ENCODE measurements at places on chromosomes 12 and 14.

DNA sequence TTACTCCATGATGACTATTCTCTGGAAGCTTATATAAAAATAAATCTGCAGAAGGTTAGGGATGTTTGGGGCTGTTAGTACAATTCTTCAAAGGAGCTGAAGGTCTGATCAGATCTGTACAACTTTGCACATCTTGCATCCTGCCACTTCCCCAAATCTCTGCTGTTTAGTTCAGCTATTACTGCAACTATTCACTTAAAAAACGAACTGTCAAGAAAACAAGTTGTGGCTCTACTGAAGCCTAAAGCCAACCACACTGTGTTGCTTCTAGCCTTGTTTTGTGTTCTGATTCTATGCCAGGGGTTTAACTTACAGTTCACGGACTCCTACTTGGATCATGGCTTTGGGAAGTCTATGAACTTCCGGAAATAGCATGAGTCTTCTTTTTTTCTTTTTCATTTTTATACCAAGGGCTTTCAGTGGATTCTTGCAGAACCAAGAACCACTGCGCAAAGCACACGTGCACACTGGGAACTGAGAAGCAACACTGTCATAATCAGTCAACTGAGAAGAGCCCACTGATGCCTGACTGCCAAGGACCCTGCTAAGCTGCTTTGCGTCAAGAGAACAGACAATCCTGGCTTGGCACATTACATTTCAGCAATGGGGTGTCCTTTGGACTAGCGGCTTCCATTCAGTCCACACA lies 66.3 kb upstream of the EEA1 start:
- no peak for DNase-seq

- DNase-seq, result no peak
Measured at GRCh38 chr12:97936165-97936564, 473.6 kb downstream of the RMST start.

DNA sequence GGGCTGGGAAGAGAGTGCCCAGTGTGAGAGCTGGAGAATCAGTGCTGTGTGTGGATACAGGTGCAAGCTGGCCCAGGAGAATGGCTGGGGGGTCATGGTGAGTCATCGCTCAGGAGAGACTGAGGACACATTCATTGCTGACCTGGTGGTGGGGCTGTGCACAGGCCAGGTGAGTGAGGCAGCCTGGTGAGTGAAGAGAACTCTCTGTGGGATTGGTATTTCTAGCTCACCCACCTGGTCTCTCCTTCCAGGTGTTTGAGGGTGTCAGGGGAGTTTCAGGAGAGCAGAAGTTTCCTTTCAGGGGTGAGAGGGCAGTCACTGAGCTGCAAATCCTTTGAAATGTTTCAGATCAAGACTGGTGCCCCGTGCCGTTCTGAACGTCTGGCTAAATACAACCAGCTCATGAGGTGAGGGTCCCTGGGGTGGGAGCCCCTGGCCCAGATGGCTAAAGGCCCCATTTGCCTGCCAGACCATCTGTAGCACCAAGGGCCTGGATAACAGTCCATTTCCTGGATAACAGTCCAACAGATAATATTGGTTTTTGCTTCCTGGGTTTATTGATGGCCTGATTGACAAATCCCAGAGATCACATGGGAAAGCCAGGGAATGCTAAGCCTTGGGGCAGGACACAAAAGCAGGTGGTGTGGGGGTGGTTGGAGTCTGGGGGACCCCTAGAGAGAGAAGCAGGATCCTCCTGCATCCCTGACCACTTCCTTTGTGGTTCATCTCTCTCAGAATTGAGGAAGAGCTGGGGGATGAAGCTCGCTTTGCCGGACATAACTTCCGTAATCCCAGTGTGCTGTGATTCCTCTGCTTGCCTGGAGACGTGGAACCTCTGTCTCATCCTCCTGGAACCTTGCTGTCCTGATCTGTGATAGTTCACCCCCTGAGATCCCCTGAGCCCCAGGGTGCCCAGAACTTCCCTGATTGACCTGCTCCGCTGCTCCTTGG lies 5.5 kb upstream of the ATN1 start:
- no peak for DNase-seq

- no peak for DNase-seq
Measured at GRCh38 chr14:101227611-101228594, 324.4 kb upstream of the RTL1 start.

DNA sequence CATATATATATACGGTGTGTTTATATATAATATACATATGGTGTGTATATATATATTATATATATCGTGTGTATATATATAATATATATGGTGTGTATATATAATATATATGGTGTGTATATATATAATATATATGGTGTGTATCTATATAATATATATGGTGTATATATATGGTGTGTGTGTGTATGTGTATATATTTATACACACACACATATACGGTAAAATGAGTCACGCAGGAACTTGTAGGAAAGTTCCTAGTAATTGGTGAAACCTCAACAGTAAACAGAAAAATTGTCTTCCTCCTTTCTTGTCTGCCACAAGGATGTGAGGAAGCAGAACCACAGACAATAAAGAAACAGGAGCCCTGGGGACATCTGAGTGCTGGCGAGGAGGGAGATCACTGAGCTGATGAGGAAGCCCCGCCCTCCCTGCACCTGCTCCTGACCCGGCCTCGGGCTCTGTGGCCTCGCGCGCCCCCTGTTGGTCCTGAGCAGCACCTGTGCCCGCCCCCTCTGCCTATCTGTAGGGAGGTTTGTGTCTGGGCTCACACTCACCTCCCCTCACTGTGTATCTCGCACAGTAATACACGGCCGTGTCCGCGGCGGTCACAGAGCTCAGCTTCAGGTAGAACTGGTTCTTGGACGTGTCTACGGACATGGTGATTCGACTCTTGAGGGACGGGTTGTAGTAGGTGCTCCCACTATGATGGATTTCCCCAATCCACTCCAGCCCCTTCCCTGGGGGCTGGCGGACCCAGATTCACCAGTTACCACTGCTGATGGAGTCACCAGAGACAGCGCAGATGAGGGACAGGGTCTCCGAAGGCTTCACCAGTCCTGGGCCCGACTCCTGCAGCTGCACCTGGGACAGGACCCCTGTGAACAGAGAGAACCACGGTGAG lies 1079.4 kb downstream of the TMEM121 start:
- no peak for DNase-seq
